ENCODE measurements at places on chromosomes 13 and 19. TPM values are rescaled to one million over a fixed set of nuclear protein-coding genes. Genes with fewer than 3 reads are reported as not detected.

DNA sequence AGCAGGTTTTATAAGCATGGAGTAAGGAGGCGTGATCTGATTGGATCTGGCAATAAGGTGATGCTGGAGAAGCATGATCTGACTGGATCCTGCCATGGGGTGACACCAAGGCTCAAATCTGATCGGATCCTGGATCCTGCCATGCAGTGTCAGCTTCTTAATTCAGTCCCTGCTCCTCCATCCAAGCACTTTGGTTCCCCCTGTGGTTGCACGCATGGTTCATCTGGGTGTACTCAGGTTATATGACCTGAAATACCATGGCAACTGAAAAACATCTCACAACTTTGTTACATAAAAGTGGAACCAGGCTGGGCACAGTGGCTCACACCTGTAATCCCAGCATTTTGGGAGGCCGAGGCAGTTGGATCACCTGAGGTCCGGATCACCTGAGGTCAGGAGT lies 17.6 kb upstream of the KLK4 start:
- no peak for DNase-seq

DNA sequence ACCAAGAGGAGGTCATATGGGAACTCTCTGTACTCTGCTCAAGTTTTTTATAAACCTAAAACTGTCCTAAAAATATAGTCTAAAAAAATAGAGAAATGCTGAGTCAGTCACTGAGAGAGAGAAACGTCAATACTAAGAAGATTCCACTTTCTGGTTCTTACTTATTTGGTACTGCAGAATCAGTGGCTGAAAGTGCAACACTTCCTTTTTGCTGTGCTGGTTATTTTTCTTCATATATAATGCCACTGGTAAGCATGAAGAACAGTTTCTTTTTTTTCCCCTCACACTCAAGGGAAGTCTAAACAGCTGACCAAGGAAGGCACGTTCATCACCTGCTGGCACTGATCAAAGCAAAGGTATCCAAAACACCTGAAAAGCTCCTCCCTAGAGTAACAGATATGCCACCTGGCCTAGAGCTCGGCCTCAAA lies 44.3 kb upstream of the N4BP2L1 start:
- no peak for DNase-seq

DNA sequence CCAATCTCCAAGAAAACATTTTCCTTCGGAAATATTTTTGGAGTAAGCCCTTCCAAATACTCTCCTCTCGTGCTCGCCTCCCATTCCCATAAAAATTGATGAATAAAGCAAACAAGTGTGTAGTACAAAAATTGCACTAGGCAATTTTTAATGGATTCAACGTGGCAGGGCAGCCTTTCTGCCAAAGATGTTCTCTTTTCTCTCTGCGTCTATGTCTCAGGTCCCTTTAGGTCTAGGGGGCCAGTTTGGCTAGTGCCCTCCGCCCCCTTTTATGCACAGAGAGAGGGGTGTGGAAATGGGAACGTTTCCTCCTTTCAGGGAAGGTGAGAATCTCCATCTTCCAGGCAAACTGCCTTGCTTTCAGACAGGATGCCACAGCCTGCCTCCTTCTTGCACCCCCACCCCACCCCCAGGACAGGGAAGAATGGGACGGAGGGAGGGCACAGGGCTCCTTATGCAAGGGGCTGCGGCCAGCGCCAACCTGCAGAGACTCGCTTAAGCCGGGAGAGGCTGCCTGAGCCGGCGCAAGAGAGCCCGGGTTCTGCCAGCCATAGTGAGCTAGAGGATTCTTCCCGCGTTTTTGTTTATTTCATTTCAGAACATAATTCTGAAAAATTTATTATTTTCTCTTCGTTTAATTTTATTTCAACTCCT lies 2.7 kb upstream of the ZIC2 start:
- no peak for DNase-seq

Gene EPSTI1
- total RNA-seq = 4.6 TPM

Gene SYNE4
- total RNA-seq = 15.4 TPM

Gene EID2B
- total RNA-seq = 4.2 TPM

Gene KIRREL2
- 0.20 TPM for total RNA-seq

All from thyroid gland (tissue), 4 donors.